ENCODE measurements at places on chromosomes 7 and 10. TPM values are rescaled to one million over a fixed set of nuclear protein-coding genes. Genes with fewer than 3 reads are reported as not detected.

SEPTIN7 gene
- 219 TPM for total RNA-seq

SUN3 gene
- not detected for total RNA-seq

DNA sequence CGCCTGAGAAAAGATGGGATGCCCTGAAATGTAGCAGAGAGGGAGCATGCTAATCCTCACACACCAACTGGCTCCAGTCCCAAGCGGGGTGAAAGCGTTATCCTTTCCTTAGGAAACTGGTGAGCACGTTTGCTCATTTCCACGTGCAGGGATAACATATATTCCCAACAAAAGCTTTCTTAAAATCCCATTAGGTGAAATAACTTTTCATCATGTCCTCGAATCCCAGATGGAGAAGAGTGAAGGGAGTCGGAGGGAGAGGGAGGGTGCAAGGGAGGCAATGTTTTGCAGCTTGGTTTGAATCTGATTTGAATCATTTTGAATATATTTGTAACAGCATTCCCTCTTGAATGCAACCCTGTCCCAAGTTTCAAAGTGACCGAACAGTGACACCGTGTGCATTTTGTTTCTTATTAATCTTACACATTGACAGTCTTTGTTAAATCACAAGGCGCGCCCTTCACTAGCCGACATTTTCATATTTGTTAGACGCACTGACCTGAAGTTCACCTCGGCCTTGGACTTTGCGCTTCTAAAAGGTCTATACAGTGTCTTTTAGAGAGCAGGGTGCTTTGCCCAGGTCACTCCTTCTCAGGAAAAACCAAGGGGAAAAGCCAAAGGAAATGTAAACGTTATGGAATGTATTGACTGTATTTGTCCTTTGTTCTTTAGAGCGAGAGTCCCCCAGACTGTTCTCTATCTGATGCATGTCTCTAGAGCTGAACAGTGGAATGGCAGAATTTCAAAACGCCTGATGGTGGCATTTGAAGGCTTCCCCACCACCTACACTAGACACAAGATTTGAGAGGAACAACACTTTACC lies 3.1 kb upstream of the HOXA4 start:
- no peak for DNase-seq
- peak overlapping the region; percentile 20 for H3K4me3 ChIP-seq
- H3K27ac ChIP-seq = peak overlapping the region; percentile 31
- H3K4me1 ChIP-seq = peaks cover 33% of the 10 kb centered on the region

STEAP2 gene
- not detected for total RNA-seq

- peaks cover 5% of the 10 kb centered on the region for H3K4me1 ChIP-seq
- no peak overlapping the region for H3K4me3 ChIP-seq
- DNase-seq = no peak
These were observed 102.9 kb downstream of the INPP5A start for GRCh38 chr10:132640326-132641125.

- H3K27ac ChIP-seq = no peak within 1 kb of the TSS
- H3K36me3 ChIP-seq = no peaks in the 10 kb centered on the region
- DNase-seq = no peak
- H3K4me3 ChIP-seq = no peak within 1 kb of the TSS
These were observed at the start of gene ANKRD22 for GRCh38 chr10:88851706-88852105. Gene ANKRD22, minus strand, starts transcription at chr10:88851844. Its CDS starts 237 bp downstream, at chr10:88851607.

- no peaks in the 10 kb centered on the region for H3K27me3 ChIP-seq
- no peak overlapping the region for H3K4me3 ChIP-seq
- no peaks in the 10 kb centered on the region for H3K36me3 ChIP-seq
- no peaks in the 10 kb centered on the region for H3K4me1 ChIP-seq
These were observed 616.3 kb upstream of the IGFBP3 start for GRCh38 chr7:46537191-46537905.

FOXP2 gene
- total RNA-seq = not detected

DNA sequence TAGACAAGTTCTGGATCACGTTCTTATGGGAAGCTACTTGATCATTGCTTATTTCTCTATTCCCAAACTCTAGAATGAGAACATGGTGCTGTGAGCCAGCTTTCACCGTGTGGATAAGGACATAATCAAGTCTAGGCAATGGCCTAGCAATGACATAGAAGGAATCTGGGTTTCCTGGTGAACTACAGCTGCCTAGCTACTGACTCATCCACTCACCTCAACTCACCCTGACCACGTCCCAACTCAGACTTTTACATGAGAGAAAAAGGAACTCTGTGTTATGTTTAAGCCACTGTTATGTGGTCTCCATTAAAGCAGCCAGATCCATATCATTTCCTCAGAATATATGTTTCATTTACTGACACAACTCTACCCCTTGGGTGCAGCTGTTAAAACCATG lies 18.8 kb upstream of the MET start:
- no peaks in the 10 kb centered on the region for H3K4me1 ChIP-seq
- H3K36me3 ChIP-seq = no peaks in the 10 kb centered on the region
- no peak overlapping the region for H3K4me3 ChIP-seq
- H3K27ac ChIP-seq = no peak overlapping the region
- DNase-seq = no peak
- peaks cover 15% of the 10 kb centered on the region for H3K27me3 ChIP-seq

TSPAN13 gene
- total RNA-seq = 0.96 TPM

DNA sequence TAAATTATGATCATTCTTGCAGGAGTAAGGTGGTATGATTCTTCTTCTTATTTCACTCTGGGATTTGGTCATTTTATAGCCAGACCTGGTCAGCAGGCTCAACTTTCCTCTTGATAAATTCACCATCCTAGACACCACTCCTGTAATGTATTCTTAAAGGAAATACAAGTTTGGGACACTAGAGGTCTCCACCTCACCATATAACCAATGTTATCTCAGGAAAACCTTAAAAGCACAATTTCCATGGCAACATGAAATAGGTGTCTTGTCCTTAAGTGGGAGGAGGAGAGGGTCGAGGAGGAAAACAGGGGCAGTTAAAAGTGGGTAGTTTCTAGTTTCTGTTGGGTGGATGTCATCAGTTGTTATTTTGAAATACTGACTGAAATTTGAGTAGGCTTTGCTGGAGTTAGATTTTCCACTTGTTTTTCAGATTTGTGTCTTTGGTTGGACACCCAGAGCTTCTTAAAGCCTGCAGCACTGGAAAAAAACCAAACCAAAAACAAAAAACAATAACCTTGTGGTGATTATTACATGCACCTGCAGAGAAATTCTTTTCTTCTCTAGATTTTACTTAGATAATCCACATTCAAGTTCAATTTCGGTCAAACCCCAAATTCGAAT lies 163.1 kb downstream of the PRKCQ start:
- peaks cover 1% of the 10 kb centered on the region for H3K27me3 ChIP-seq
- DNase-seq = no peak
- no peak overlapping the region for H3K27ac ChIP-seq
- peaks cover 5% of the 10 kb centered on the region for H3K36me3 ChIP-seq
- no peak overlapping the region for H3K4me3 ChIP-seq

DNA sequence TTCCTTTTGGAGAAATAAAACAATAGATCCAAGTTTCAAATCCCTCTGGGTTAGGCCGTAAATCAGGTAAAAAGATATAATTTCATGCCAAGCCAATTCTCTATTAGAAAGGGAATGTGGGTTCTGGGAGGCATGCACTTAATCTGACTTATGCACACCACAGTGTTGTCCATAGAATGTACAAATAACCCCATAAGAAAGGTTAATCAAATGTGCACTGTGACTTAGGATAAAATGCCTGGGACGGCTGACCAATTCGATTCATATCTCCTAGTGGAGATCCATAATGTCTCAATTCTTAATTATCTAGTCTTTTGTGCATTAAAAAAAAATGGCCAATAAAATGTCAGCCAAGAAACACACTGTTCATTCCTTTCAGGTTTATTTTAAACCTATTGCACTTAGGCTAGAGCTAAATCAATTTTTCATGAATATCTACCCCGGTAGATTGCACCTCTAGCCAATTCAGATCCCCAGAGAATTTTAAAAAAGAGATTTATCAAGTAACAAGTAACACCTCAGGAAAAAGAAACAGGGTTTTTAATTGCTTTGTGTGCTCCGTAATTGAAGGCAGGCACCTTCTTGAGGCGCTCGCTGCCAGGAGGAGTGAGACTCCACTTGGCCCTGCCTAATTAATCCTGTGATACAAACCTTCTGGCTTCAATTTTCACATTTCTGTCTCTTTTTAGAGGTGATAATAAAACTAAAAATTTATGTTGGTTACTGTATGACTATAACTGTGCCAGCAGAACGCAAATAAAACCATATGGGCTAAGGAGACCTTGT lies 265.1 kb downstream of the ETV1 start:
- H3K27ac ChIP-seq = no peak overlapping the region
- H3K36me3 ChIP-seq = no peaks in the 10 kb centered on the region
- H3K27me3 ChIP-seq = no peaks in the 10 kb centered on the region
- no peak for DNase-seq

- H3K4me1 ChIP-seq = peaks cover 4% of the 10 kb centered on the region
- no peak for DNase-seq
- no peak overlapping the region for H3K4me3 ChIP-seq
- no peak overlapping the region for H3K27ac ChIP-seq
These were observed 3.3 kb upstream of the SMO start for GRCh38 chr7:129184981-129185670.

DNA sequence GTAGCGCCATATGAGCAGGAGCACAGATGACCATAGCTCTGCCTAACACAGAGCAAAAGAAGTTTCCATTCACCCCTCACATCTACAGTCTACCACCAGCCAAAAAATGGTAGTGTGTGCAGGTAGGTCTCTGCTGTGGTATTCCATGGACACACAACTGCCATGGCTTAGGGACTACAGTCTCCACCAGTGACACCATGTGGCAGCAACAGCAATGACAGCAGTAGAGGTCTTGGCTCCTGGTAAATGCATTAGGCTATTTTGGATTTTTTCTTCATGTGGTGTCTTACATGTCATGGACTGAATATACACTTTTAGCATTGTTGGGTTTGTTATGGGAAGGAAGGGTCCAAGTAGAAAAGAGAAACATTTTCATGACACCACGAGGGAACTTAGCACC lies 70.1 kb upstream of the CABCOCO1 start:
- H3K36me3 ChIP-seq = no peaks in the 10 kb centered on the region
- DNase-seq = no peak
- H3K4me3 ChIP-seq = no peak overlapping the region

DNA sequence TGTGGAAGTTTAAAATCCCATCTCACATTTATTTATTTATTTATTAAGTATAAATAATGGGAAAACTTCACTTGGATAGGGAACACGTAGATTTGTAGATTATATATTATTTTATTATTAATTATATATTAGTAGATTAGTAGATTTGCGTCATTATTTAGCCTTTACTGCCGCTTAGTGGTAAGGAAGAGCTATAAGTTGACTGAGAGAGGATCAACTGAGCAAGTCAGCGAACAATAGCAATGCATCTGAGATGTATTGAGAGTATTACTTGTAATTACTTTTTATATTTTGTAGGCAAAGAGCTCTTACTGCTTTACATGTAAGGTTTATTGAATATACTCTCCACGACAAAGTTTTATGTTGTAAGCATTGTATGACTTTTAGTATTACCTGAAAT lies 244.5 kb upstream of the ANKRD30A start:
- H3K36me3 ChIP-seq = no peaks in the 10 kb centered on the region
- no peaks in the 10 kb centered on the region for H3K27me3 ChIP-seq
- DNase-seq = no peak
- H3K4me1 ChIP-seq = no peaks in the 10 kb centered on the region
- no peak overlapping the region for H3K4me3 ChIP-seq
- no peak overlapping the region for H3K27ac ChIP-seq

DNA sequence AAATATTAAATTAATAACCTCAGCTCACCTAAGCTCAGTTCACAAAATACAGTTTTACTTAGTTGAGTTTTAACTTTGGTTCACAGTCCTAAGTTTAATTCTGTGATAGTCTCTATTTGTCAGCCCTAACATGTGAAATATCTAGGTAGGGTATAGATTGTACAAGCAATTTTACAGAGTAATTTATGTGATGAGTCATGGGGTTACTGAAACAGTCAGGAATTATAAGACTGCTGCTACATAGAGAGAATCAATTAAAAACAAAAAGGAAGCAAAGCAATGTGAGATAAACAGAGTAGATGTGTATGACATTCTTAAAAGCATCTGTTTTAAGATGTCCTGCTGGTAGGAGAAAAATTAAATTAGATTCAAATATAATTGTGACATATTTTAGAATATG lies 1018.2 kb upstream of the KCND2 start:
- no peak for DNase-seq
- H3K27ac ChIP-seq = no peak overlapping the region
- H3K4me3 ChIP-seq = no peak overlapping the region
- no peaks in the 10 kb centered on the region for H3K27me3 ChIP-seq
- no peaks in the 10 kb centered on the region for H3K4me1 ChIP-seq

DNA sequence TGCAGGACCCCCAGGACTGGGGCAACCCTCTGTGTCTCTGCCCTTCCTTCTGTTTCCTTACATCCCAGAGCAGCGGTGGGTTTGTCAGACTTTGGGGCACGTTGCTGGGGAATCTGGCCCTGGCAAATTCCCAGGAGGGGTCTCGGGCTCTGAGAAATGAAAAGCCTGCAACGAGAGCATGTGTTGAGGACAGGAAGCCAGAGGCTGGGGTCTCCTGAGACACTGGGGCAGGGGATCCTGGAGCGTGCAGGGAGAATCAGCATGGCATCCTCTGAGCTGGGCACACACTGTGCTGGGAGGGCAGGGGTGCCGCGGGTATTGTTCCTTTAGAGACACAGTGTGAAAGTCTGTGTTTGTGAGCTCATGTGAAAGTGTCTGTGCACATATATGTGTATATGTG lies 279.9 kb upstream of the PPP2R2D start:
- H3K36me3 ChIP-seq = no peaks in the 10 kb centered on the region
- H3K4me1 ChIP-seq = no peaks in the 10 kb centered on the region
- H3K27ac ChIP-seq = no peak overlapping the region
- H3K4me3 ChIP-seq = no peak overlapping the region
- H3K27me3 ChIP-seq = no peaks in the 10 kb centered on the region
